Ecto neural progenitor cell (in vitro differentiated cells): ENCODE measurements at places on chromosomes 16 and 17.

DNA sequence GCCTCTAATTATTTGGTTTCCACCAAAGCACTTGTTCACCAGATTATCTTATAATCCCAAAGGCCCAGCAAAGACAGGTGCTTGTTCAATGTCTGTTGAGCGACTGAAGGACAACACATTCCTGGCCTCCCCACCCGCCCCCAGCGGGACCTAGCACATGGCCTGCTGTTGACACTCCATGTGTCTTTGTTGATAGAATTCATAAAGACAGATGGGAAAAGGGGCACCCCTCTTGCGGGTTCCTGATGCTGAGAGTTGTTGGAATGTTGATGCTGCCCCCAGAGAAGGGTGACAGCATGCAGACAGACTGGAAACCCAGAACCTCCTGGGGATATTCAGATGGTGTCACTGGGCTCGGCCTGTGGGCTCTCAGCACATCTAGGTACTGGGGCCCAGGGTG is 36.9 kb downstream of the SNX20 start:
- no peak for DNase-seq

DNA sequence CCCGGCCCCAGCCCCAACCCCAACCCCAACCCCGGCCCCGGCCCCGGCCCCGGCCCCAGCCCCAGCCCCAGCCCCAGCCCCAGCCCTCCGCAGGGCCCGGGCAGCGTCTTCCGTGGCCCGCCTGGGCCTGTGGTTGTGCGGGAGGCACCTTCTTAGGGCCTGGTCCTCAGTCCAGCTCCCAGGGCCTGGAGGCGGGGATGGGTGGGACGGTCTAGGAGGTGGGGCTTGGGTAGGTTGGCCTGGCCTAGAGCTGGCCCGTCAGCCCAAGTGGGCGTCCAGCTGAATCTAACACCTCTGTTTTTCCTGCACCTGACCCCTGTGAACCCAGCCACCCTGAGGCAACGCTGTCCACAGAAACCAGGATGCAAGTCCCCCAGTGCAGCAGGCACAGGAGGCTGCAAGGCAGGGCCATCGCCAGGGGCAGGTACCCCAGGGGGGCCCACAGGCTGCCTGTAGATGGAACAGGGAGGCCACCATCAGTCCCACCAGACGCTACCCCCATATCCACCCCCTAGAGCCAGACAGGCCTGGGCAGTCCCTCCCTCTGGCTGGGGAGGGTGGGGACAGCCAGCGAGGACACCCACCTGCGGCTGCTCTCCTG is 8.8 kb downstream of the MSLN start:
- DNase-seq = no peak

DNA sequence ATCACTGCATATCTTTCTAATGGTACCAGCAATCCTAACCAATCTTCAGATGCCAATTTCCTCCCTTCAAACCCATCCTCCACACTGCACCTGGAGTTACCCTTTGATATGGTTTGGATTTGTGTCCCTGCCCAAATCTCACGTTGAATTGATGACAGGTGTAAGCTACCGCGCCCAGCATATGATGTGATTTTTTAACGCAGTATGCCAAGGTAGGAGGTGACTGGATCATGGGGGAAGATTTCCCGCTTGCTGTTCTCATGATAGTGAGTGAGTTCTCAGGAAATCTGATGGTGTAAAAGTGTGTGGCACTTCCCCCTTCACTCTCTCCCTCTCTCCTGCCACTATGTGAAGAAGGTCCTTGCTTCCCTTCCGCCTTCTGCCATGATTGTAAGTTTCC is 57.0 kb downstream of the TOX3 start:
- no peak for DNase-seq

DNA sequence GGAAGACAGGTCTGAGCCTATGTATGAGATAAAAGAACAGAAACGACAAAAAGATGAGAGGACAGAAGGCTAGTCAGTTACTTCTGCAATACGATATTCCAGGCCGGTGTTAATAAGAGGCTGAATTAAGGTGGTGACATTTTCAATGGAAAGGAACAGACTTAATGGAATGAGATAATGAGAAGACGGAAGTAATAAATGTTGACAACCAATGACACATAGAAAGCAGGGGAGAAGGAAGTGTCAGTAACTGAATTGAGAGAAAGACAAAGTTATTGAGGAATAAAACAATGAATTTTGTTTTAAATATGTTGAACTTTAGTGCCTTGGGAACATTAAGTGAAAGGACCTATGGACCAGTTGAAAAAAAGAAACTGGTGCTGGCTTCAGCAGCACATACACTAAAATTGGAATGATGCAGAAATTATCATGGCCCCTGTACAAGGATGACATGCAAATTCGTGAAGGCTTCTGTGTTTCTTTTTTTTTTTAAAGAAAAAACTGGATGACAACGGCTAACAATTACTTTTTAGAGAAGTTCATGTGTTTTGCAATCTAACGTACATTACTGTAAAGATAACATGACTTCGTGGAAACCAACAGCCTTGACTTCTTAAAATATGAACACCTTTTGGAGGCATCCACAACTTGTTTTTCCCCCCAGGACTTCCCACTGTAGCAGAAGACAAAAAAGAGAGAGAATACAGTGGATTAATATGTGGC is 18.5 kb upstream of the CPD start:
- DNase-seq = no peak

- DNase-seq = no peak
These were observed 435.6 kb upstream of the DYNLRB2 start for GRCh38 chr16:80105160-80105559.
